ENCODE measurements at places on chromosomes 3 and 15.

DNA sequence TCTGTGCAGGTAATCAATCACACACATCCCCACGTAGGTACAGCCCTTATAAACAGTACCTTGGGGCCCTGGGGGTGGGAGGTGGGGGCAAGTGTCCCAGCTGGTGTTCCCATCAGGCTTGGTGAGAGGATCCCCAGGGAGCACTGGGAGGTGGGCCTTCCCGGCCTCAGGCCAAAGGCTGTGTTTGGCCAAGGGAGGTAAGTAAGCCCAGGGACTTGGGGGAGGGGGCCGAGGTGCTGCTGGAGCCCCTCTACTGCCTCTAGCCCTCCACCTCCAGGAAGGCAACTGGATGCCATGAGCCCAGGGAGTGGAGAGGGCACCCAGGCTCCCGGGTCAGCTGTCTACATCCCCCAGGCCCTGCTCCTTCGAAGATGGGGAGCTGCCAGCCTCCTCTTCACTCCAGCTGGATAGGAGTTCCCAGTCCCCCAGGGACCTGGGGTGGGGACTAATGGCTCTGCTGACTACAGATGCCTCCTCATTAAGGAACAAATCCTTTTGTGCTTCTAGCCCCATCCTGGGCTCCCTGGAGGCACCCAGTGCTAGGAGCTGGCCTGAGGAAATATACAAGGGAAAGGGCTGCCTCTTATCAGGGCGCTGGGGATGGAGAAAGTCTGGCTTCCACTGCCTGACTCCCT, 33.1 kb downstream of the RNU5B-1 start:
- H3K4me1 ChIP-seq, result peaks cover 2% of the 10 kb centered on the region
- no peak overlapping the region for H3K27ac ChIP-seq
- H3K27me3 ChIP-seq, result peaks cover 45% of the 10 kb centered on the region
- DNase-seq, result no peak
- H3K36me3 ChIP-seq, result peaks cover 4% of the 10 kb centered on the region

- no peak overlapping the region for H3K27ac ChIP-seq
- H3K27me3 ChIP-seq, result no peaks in the 10 kb centered on the region
- H3K4me1 ChIP-seq, result peaks cover 26% of the 10 kb centered on the region
These were observed 87.5 kb downstream of the RPL39L start for GRCh38 chr3:187051724-187052366.

DNA sequence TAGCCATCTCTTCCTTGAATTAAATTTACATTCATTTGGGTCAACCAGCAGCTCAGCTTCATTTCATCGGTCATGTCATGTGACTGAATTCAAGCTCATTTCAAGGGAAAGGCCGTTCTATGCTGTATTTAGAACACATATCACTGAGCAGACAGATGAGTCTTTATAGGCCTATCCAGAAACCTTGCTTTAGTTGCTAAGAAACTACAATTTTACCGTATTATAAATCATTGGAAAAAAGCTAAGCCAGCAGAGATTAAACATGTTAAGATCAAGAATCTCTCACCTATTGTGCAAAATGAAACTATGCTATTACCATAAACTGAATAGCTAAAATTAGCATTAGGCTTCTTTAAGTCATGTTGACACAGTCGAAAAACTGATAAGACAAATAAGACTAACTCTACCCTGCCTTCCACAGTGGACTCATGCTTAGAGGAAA, 2.2 kb downstream of the NPTN start:
- peaks cover 35% of the 10 kb centered on the region for H3K4me1 ChIP-seq
- no peaks in the 10 kb centered on the region for H3K27me3 ChIP-seq
- peak overlapping the region; percentile 31 for H3K4me3 ChIP-seq
- H3K36me3 ChIP-seq, result peaks cover 5% of the 10 kb centered on the region

- H3K4me1 ChIP-seq, result peaks cover 6% of the 10 kb centered on the region
- H3K4me3 ChIP-seq, result no peak overlapping the region
- peaks cover 4% of the 10 kb centered on the region for H3K36me3 ChIP-seq
- H3K27me3 ChIP-seq, result peaks cover 49% of the 10 kb centered on the region
- no peak overlapping the region for H3K27ac ChIP-seq
These were observed 3.6 kb upstream of the RBPMS2 start for GRCh38 chr15:64779024-64779423.

DNA sequence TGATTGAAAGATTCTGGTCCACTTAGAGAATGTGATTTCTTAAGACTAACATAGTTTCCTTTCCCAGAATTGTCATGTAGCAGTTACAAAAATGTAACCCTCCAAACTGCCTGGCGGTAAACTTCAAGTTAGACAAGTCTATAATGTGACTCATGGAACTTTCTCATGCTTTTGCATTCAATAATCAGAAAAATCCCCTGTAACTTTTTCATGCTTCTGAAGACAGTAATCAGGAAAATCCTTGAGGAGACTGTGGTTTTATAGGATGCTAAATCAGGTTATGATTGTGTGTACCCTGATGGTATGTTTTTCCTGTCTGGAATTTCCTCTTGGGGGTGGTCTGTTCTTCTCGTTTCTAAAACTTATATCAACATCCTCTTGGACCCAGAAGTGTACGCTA, 74.0 kb upstream of the RARB start:
- H3K36me3 ChIP-seq, result no peaks in the 10 kb centered on the region
- no peak overlapping the region for H3K27ac ChIP-seq
- no peak overlapping the region for H3K4me3 ChIP-seq
- H3K27me3 ChIP-seq, result no peaks in the 10 kb centered on the region

DNA sequence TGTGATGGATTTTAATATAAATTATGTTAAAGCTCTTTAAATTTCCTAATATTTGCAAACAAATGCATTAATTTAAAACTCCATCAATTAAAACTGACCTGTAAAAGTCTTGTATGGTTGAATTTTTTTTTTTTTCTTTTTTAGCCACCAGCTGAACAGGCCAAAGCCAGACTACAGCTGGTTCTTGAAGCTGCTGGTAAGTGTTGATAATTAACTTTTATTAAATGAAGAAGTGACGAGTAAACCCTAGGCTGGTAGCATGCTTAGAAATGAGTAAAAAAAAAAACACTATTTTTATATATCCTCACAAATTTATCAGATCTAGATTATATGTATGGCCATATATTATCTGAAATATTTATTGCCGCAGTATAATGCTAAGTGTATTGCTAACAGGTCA, 216.3 kb upstream of the MLF1 start:
- no peaks in the 10 kb centered on the region for H3K36me3 ChIP-seq
- no peak overlapping the region for H3K27ac ChIP-seq
- H3K27me3 ChIP-seq, result no peaks in the 10 kb centered on the region
- no peak overlapping the region for H3K4me3 ChIP-seq
- DNase-seq, result no peak

DNA sequence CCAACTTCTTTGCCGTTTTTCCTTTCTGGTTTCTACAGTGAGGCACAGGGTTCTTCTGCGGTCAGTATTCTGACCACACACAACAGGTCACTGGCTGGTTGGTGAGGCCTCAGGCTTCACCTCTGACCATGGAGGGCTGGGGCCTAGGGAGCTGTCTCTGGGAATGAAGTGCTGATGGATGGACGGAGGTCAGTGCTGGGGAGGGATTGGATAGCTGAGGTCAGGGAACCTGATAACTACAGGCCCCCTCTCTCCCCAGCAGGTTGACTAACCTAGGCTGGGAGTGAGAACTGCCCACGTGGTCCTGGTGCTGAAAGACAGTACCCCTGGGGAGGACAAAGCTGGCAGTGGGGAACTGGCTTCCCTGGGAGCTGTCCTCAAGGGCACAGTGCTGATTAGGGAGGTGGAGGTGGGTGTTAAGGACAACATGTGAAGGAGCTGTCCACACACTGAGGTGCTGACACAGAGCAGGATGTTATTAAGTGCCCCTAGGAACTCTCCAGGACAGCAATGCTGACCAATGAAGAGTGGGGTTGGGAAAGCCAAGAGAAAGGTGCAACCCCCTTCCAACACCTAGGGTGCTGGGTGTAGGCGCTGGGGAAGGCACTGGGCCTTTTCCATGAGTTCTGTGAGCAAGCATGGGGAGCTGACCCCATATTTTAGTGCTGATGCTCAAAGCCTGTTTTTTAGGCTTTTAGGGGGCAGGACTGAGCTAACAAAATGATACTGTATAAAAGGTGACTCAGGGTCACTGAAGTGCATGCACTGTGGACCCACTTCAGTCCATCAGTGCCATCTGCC, 45.2 kb downstream of the ATP2B2 start:
- peak; percentile 14 for DNase-seq
- no peak overlapping the region for H3K27ac ChIP-seq
- no peak overlapping the region for H3K4me3 ChIP-seq

DNA sequence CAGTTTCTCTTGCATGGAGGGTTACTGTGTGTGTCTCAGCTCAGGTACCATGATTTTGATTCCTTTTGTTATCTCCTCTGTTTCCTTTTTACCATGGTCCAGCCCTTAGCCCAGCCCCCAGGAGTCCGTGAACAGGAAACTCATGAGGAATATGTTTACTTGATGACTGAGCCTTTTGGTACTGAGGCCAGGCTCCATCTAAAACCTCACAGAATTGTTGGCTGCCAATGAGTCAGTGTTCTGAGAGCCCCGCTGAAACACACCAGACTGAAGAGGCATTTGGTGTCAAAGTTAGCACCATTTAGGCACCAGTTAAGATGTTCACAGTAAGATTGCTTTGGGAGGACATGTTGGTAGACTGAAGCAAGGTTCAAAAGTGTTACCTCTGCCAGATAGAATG, 80.9 kb downstream of the DGKG start:
- DNase-seq, result no peak
- peaks cover 6% of the 10 kb centered on the region for H3K4me1 ChIP-seq
- peaks cover 2% of the 10 kb centered on the region for H3K36me3 ChIP-seq
- no peak overlapping the region for H3K4me3 ChIP-seq

GRCh38 chr3:124765197-124765840, 35.1 kb downstream of the UMPS start:
- peaks cover 45% of the 10 kb centered on the region for H3K27me3 ChIP-seq
- no peak for DNase-seq
- H3K36me3 ChIP-seq, result peaks cover 5% of the 10 kb centered on the region
- H3K4me3 ChIP-seq, result no peak overlapping the region

DNA sequence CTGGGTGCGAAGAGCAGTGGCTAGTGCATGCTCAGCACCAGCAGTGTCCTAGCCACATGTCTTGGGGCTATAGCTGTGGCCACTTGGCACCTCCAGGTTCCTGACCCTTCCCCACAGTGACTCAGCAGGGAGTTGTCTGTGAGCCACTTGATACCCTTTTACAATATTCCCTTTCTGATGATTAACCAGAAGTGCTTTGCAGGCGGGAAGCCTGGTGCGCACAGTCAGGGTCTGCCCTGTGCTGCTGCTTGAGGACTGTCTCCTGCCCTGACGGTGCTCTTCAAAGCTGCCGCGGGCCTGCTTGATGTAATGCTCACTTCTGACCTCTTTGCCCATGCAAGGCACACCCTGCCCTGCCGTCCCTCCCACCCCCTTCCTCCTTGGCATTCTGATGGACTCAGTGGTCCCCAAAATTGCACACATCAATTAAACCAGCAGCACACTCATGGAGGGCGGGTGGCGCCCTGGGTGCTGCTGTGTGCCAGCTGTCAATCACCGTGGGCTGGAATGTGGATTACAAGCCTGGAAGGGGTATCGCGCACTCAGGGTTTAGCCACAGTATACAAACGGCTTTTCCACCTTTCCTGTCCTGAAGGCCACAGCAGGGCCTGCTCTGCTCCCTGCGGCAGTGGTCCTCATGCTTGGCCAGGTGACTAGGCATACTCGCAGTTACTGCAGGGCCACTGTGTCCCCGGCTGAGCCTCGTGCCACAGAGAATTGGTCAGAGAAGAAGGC, 40.9 kb upstream of the PCSK6 start:
- H3K4me1 ChIP-seq, result peaks cover 4% of the 10 kb centered on the region
- H3K36me3 ChIP-seq, result no peaks in the 10 kb centered on the region
- no peak for DNase-seq
- H3K27me3 ChIP-seq, result peaks cover 38% of the 10 kb centered on the region

- no peaks in the 10 kb centered on the region for H3K36me3 ChIP-seq
These were observed 115.5 kb downstream of the ADCY5 start for GRCh38 chr3:123333401-123333800.

DNA sequence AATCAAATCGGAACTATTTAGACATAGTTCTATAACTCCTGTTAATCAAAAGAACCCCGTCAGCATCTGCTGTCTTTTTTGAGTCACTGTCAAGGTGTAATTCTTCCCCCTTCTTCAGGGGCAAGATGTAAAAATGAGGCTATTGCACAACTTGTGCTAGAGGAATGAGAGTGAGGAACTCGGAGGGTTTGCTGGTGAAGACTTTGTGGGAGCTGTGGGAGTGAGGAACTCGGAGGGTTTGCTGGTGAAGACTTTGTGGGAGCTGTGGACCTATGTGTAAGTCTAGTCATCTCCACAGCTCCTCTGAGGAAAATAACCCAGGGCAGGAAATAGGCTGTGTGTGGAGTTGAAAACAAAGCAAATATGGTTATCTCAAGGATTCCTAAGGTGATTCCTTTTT, 2.5 kb upstream of the CERS3 start:
- H3K27ac ChIP-seq, result no peak overlapping the region
- H3K36me3 ChIP-seq, result peaks cover 7% of the 10 kb centered on the region
- no peak for DNase-seq
- H3K4me1 ChIP-seq, result peaks cover 9% of the 10 kb centered on the region
- H3K4me3 ChIP-seq, result no peak overlapping the region

- no peaks in the 10 kb centered on the region for H3K36me3 ChIP-seq
- H3K4me3 ChIP-seq, result peak overlapping the region; percentile 95
- H3K27ac ChIP-seq, result peak overlapping the region; percentile 86
- no peaks in the 10 kb centered on the region for H3K27me3 ChIP-seq
- DNase-seq, result no peak
These were observed 465 bp upstream of the GK5 start for GRCh38 chr3:142225885-142226215.

All from T-helper 17 cell (primary cell).